ENCODE measurements at places on chromosomes 7 and 10.

DNA sequence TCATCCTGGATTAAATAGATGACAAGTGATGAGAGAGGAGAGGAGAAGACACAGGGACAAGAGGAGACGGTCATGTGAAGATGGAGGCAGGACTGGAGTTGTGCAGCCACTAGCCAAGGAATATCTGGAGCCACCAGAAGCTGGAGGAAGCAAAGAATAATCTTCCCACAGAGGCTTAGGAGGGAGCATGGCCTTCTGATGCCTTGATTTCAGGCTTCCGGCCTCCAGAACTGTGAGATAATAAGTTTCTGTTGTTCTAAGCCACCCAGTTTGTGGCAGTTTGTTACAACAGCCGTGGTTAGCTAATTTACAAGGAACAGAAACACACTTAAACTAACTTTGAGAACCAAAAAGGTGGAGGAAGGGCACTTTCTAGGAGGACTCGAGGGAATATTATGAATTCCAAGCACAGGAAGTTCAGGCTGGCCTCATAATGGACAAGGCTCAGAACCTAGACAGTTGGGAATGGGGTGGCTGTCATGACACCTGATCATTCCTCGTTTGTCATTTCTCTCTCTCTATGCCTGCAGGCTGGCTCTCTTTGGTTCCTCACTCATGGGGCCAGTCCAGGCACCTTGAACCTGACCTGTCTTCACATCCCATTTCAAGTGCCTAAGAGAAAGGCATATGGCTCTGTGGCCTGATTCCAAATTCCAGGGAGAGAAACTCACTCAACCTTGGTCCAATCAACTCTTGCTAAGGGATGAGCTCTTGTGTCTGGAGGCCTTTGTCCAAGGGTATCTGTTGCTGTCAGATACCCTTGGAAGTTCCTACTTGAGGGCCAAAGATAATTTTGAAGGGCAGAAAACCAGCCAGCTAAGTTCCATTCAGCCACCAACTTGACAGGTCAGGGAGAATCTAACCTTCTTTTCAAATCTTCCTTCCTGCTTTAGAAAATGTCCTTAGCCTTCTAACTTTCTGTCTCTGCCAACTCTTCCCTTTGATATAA is 33.5 kb upstream of the PDZD8 start:
- no peak for DNase-seq

- no peak for DNase-seq
Measured at GRCh38 chr7:38905056-38905759, 3.8 kb downstream of the VPS41 start.

GRCh38 chr7:3312583-3312982 is 11.5 kb downstream of the SDK1 start:
- DNase-seq, result no peak

GRCh38 chr10:98340261-98340939 is 72.4 kb upstream of the LOXL4 start:
- DNase-seq, result no peak

- DNase-seq, result no peak
Measured at GRCh38 chr7:121954803-121955202, 81.8 kb downstream of the PTPRZ1 start.
